ENCODE measurements at places on chromosomes 5 and 9.

GRCh38 chr5:71699751-71700150 lies 19.3 kb upstream of the CARTPT start:
- DNase-seq, result no peak

DNA sequence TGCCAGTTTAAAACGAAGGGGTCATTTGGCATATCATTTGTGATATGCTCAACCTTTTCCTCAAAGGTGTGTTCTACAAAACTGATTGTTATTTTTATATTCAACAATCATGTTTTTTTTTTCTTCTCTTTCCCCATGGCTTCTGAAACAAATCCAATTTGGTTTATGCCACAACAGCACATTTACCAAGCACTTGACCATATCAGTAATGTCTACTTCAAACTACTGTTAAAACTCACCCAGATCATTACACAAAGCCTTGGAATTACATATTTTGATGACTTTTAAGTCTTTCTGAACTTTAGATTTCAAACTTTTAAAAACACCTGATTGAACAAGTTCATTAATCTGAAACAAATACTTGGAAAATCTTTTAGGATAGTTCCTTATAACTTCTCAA lies 29.2 kb downstream of the PWWP2A start:
- DNase-seq, result no peak

GRCh38 chr5:17203329-17204132 lies 13.9 kb upstream of the BASP1 start:
- DNase-seq, result no peak

- no peak for DNase-seq
Observed at GRCh38 chr5:109951758-109952157, 262.0 kb downstream of the MAN2A1 start.

- peak; percentile 46 for DNase-seq
Observed at GRCh38 chr9:75108571-75108970, 20.3 kb downstream of the OSTF1 start.

DNA sequence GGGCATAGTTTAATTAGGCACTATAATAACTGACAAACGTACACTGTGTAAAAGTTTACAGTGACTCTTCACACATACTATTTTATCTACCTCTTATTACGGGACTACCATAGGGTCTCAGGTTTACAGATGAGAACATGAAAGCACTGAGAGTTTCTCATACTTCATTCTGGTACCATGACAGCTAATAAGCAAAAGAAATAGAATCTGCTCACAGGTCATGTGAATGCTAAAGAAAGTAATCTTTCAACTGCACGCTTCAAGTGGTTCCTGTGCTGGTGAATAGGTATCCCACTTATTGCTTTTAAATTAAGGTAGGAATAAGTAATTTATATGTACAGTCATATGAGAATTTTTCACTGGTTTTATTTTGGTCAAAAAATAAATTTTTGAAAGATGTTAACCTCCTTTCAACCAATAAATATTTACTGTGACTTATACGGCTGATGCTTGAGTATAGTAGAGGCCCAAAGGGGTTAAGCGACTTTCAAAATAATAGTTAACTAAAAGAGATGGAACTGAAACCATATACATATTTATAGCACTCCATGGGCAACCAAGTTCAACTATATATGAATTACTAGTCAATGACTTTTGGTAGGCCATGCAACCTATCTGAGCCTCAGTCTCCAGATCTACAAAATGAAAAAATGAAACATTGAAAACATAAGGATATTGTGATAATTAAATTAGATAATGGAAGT lies 8.1 kb downstream of the CDKN2A start:
- DNase-seq, result no peak

All from CD4-positive, alpha-beta T cell treated with Interleukin-1 beta for 1 hour (primary cell).